RKO (cell line): ENCODE measurements at places on chromosomes 2 and 18.

DNA sequence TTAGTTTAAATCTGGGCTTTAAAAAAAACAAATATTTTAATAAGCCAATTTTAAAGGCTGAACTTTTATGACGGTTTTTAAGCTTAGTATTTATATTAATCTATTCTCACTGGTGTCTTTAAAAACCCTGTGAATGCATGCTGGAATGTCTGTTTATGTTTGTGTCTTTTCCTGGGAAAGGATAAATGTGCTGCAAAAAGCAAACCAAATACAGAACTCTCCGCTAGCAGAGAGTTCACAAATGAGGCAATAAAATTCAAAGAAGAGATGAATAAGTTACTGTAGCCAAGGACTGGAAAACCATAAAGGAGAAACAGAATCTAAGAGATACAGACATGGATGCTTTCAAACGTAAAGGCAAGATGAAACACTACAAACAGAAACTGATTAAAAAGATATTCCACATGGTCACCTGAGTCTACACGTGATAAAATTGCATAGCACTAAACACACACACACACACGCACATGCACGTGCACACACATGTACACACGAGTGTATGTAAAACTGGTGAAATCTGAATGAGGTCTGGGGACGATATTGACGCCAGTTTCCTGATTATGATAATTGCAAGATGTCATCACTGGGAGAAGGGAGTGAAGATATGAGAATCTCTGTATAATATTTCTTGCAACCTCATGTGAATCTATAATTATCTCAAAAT is 4.5 kb downstream of the TWIST2 start:
- no peak for DNase-seq

GRCh38 chr18:69397096-69397495 is 3.6 kb upstream of the DOK6 start:
- DNase-seq = peak; percentile 30

GRCh38 chr2:203808046-203808750 is 59.4 kb upstream of the CTLA4 start:
- DNase-seq = peak; percentile 7

DNA sequence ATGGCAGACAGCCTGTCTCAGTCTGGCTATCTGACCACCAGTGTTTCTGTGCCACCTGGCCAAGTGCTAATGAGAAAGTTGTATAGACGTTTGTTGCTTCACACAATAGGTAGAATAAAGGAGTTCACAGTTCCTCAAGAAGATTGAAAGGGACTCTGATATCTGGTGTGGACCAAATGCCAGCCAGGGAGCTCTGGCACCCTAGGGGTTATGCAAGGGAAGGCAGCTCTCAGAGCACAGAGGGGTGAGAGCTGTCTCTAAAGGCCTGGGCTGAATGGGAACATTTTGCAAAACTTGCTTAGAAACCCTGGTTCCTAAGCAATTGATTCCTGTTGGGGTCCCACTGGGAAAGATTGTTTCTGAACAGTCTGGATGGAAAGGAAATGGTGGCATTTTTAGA is 553.8 kb downstream of the EPHA4 start:
- DNase-seq = no peak

DNA sequence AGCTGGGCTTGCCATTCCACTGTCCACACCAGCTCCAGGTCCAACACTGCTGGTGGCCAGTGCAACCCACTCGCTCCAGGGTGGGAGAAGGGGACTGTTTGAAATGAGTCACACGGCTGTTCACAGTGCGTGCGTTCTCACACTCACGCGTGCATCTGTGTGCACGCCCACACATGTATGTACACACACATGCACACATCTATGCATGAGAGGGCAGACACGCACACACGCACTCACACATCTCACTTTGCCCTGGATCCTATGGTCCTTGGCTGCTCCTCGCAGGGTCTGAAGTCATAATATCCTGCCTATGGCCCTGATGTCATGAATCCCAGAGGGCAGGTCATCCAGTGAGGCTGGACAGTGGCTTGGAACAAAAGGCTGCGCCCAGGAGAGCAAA is 182.8 kb downstream of the EIPR1 start:
- no peak for DNase-seq

DNA sequence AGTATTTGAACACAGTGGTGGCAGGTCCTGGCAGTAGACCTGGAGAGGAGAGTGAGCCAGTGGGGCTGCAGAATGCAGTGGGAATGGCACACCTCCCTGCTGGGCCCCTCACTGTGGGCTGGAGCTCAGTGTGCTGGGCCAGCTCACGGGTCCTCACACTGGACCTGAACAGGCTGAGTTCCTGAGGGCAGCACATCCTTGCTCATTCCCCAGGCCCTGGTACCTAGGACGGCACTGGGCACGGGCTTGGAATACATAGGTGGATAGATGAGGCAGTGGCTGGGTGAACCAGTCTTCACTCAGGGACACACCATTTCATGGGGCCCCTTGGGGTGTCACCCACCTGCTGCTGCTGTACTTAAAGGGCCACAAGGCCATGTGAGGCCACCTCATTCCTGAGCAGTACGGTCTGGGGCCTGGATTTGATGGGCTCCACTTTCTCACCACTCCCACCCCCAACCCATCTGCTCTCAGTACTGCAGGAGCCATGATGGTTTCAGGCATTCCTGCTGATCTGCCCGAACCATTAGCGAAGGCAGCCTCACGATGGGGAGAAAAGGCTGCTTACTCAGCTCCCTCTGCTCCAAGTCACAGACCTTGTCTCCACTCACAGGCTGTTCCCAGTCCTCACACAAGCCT is 4.2 kb downstream of the TMEM177 start:
- no peak for DNase-seq

DNA sequence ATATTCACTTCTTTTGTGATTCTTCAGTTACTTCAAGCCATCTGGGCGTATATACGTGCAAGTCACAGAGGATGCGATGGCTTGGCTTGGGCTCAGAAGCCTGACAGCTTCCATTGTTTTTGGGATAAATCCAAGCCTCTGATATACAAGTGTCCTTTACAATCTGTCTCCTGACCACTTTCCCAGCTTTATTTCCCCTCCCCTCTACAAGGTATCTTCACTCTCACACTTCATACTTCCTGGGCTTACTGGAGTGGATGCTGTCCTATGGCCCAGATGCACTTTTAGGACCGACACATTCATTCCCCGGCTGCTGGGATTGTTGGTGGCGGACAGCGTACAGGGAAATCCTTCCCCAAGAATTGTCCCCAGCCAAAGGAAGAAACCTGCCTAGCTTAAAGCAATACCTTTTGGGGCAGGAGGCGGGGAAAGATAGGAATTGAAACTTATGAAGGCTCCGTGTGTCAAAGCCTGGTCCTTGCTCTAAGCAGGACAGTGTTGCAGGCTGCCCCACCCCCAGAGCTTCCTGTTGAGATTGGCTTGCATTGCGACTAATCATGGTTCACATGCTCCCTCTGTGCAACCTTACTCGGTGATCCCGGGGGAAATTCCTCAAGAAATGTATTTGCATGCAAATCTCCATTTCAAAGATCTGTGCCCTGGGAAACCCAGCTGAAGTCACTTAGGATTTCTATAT is 802.9 kb upstream of the ID2 start:
- no peak for DNase-seq

DNA sequence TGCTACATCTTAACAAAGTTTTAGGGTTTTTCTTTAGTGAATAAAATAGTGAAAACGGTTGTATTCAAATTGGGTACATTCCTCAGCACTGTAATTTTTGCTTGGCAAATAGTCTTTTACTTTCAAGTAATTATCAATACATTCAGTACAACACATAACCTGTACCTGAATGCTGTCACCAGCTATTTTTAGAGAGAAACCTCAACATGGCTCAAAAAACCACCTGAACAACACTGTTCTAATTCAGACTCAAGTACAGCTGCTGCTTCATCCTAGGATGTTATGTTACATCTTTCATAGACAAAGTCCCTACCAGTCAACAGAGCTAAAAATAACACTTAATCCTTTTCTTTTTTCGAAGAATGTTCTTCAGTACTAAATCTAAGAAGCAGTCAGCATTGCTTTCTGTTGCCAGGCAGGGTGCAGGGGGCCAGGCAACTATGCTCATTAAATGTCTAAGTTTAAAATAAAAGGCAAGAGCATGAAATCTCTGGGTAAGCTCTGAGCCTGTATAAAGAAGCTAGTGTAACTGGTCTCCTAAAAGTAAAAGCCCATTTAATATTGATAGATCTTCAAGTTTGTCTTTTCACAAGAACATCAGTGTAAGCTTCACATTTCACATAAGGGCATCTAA is 20.5 kb downstream of the PDIA6 start:
- DNase-seq = no peak

DNA sequence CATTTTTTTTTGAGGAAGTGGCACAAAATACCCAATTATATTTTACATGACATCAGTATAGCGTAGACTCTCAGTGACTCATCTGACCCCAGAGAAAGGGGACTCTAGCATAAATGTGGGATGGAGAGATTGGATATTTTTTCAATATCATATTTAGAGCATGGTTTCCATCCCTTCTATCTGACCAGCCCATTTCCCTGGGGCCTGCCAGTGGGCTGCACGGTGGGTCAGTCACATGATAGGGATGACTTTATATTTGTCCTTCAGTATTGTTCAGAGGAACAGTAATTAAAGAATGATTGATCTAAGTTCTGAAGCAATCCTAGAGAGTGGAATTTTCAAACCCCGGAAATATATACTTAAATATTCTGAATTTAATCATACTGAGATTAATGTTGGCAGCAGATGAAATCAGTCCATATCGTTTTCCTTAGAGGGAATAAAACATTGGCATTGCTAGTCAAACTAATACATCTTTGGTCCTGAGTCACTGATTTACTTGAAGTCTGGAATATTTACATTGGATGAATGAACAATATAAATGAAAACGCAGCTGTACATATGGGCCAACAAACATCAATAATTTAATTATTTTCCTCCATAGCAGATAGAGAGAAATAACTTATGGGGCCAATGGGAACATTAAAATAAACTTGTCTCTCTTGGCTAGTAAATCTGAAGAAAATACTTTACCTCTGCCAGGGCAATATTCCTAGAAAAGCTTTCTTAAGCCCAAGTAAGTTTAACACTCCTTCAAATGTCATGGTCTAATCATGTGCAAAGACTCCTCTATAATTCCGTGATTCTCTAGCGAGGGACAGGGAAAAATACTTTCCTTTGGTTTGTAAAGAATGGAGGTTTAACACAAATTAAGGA is 563.6 kb upstream of the PKDCC start:
- no peak for DNase-seq

DNA sequence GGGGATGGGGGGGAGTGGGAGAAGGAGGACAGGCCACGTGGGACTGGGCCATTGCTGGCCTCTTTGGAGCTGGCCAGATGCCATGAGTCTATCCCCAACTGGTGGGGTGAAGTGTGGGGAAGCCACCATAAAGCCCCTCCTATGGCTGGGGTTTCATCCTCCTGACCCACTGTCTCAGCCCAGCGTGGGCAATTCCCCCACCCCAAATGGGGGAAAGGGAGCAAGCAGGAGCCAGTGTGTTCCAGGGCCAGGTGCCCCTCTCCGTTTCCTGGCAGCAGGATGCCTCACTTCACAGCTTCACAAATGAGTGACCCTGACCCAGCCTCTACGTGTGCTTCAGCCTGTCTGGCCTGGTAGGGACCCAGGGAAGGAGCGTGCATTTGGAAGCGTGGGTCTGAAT is 474.7 kb upstream of the HS6ST1 start:
- no peak for DNase-seq
